ENCODE measurements at places on chromosomes 1 and 21.

GRCh38 chr1:224558904-224559303, 57.2 kb upstream of the CNIH3 start:
- peak; percentile 58 for DNase-seq

- no peak for DNase-seq
Measured at GRCh38 chr1:12158357-12159092, 8.3 kb upstream of the TNFRSF1B start.

- DNase-seq = no peak
Measured at GRCh38 chr1:101191049-101191448, 45.8 kb upstream of the S1PR1 start.

DNA sequence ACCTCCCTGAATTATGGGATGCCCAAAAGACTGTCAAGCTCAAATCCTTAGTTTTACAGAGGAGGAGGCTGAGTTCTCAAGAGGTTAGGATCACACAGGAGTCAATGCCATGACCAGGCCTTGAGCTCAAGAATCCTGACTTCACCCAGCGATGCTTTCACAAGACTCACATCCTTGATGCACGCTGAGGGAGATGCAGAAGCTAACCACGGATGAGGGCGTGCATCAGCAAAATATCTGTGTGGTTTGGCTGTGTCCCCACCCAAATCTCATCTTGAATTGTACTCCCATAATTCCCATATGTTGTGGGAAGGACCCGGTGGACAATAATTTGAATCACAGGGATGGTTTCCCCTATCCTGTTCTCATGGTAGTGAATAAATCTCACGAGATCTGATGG, 133.2 kb downstream of the KCNJ6 start:
- no peak for DNase-seq

- DNase-seq = no peak
Measured at GRCh38 chr1:153619171-153619570, 3.0 kb upstream of the S100A14 start.

GRCh38 chr1:110420874-110421793, 13.6 kb upstream of the LAMTOR5 start:
- no peak for DNase-seq

GRCh38 chr21:41290106-41290799, 26.3 kb upstream of the FAM3B start:
- DNase-seq = no peak

DNA sequence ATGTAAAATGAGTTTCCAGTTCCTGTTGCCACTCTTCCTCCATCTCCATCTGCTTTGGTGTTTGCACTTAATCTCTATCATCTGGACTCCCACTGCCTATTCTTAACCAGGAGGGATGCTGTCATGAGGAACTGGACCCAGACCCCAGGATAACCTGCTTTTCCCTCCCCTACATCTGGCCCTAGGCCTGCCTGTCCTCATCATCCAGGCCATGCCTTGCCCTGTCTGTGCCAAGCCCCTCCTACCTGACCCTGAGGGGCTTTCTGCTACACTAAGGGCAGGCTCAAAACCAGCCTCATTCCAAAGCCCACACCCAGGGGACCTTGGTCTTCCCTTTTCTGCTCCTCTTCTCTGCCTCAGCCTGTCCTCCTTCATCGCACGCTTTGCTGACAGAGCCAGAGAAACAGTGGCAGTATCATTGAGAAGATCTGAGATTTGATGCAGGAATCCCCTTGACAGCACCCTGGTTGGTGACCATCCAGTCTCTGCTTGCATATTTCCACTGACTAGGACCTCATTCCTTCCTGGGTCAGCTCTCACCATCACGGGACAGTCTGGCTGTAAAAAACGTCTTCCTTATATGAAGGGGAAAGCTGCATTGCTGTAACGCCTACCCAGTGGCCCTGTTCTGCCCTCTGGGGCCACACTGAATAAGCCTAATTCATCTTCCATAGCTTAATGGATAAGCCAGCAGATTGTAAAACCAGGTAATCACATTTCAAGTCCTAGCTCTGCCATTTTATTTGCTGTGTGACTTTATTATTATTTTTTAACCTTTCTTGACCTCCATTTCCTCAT, 38.8 kb downstream of the PLXNA2 start:
- DNase-seq = no peak

DNA sequence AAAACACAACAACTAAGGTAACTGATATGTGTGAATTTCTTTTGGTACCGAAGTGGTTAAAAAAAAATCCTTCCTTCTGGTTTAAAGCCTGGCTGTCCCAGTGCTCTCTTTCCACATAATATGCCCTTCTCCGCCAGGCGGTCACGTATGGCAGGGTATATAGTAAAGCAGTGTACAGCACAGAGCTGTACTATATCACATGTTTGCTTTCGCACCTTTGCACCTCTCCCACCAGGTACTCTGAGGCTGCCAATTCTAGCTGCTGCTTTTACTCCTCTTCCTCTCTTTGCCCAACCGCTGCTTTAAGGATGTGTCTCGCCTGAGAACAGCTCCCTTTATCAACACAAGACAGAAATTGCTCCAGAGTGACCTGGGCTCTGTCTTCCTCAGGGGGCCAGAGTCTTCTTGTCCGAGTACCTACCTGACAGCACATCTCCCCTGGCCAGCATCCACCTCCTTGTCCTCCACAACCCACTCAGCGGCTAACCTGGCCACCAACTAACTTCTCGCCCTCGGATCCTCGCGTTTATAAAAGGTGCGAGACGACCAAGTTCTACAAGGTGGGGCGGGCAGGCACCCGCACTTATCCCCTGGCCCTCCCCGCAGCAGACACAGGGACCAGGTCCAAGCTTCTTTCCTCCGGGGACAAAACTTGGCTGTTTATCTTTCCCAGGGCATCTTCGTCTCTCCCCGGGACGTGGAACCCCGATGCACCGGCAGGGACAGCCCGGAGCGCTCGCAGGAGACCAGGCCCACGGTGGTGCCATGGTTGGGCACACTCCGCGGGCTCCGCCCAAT, 1.6 kb downstream of the COLGALT2 start:
- no peak for DNase-seq

DNA sequence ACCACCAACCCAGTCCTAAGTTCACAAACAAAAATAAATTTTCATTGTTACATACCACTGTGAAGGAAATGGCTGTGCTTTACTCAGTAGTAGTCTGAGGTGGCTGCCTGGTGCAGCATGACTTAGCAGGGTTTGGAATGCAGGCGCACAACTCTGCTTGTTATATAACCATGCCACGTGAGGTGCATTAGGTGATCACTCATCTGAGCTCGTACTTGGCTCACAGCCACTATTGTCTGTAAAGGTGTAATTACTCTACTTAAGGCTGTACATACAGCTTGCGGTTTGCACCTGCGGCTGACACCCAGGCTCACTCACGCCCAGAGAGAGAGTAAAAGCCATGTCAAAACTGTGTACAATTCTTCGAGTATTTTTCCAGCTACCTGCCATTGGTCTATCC, 599.4 kb downstream of the LTN1 start:
- DNase-seq = peak; percentile 90

DNA sequence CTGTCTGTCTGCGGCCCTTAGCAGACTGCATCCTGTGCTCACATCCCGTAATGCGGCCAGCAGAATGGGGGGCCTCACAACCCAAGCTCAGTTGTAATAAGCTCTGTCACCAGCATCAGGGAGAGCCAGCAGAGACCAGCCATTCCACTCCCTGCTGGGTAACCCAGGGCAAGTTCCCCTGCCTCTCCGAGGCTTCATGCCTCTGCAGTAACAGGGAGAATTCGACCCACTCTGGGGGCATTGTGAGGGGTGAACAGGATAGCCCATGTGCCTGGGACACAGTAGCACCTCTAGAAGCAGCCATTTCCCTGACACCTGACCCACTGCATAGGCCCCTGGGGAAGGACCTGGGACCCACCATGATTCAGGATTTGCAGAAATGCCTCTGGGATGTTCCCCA, 461.2 kb downstream of the MATN1 start:
- DNase-seq = no peak

DNA sequence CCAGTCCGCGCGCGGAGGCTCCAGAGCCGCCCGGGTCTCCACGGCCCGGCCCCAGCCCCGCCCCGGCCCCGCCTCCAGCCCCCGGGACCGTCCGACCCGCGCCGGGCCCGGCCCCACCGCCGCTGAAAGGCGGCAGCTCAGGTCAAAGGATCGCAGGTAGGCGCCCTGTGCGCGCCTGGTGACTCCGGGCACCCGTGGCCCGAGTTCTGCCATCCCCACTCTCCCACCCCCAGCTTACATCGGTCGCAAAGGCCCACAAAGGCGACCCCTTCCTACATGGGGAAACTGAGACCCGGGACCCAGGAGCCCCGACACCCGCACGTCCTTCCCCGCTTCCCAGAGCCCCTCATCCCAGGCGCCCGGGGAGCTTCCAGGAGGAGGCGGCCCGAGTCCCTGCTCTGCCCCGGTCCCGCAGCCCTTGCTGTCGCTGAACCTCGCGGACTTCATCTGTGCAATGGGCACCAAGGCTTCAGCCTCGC, at the start of gene TMEM200B:
TSS of gene TMEM200B (minus strand) at position 17 of the 479 bp plus-strand sequence. CDS start 2,075 bp downstream, outside the sequence.
- no peak for DNase-seq

- no peak for DNase-seq
Measured at GRCh38 chr1:177645491-177646190, 324.2 kb downstream of the SEC16B start.

DNA sequence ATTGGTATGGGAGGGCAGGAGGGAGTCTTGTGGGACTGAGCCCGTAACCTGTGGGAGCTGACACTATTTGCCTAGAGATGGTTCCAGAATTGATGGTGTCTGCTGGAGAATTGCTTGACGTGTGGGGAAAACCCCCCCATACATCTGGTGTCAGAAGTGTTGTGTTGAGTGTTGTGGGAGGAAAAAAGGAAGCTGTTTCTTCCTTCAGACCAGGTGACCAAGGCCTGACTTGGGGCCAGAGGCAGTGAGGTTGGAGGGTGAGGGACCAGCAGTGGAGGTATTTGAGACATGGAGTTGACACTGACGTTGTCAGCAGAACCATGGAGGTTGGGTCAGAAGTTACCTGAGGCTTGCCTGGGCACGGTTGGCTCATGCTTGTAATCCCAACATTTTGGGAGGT, 8.3 kb downstream of the SHISAL2A start:
- no peak for DNase-seq

DNA sequence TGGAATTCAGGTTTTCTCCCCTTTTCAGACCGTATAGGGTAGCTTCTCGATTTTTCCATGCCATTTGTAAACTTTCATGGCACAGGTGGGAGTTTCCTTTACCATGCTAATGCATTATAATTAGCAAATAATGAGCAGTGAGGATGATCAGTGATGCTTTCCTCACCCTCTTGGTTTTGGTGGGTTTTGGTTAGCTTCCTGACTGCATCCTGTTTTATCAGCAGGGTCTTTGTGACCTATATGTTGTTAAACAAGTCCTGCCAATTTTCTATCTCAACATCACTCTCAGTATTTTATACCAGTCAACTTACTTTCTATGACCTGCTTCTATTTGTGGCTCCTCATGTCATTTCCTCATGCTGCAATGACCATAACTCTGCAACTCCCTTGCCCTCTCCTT, 1345.1 kb downstream of the NCAM2 start:
- DNase-seq = no peak

DNA sequence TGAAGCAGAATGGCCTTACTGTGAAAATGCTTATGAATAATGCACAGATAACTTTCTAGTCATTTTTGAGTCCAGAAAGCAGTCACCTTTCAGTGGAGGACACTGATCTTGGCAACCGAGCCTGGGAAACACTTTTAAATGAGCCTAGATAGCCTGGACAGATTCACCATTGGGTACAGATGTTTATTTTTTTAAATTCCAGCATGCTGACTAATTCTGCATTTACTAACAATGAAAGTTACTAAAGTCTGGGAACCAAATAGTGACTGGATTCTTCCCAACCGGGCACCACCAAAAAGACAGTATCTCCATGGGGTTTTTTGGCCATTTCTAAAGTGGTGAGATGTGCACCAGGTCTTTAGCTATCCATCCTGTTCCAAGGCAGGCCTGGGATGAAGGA, 3.3 kb upstream of the FMOD start:
- no peak for DNase-seq

DNA sequence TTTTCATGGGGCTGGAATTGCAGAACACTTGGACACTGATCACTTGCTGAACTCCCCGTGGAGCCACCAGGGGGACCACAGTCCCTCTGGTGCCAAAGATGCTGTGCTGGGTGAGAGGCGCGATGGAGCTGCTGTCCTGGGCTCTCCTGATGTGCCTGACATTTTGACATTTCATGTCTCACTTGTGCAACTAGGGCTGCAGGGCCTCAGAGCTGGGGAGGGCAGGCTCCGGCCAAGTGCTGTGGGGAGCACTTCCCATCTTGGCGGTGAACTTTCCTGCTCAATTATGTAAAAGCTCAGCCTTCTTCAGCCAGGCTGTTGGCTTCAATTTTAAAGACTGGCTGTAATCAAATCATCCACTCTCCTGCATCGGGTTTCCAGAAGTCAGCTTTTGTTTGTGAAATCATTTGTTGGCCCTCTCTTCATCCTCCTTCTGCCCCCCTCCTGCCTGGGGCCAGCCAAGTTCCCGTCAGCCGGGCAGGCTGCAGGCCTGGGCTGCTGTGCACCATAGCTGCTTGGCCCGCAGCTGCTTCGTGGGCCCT, 36.8 kb downstream of the KCNAB2 start:
- DNase-seq = no peak

GRCh38 chr1:19013826-19014548, 57.5 kb upstream of the IFFO2 start:
- no peak for DNase-seq

DNA sequence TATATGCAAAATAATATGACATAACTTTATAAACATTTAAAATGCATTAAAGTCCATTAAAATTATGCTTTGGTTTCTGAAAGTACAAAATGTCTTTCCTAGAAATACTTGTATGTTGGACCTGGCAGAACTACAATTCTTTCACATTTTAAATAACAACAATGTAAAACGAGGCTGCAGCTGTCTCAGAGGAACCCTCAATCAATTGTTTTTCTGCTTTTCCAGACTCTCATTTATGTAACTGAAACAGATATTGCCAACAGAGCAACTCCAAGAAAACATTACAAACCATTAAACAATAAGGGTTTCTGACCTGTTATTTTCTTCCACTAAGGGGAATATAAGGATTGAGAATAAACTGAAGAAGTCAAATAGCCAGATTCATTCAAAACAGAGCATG, 1193.4 kb downstream of the NCAM2 start:
- no peak for DNase-seq

- peak; percentile 17 for DNase-seq
Measured at GRCh38 chr1:240906477-240906876, 294.5 kb upstream of the GREM2 start.

DNA sequence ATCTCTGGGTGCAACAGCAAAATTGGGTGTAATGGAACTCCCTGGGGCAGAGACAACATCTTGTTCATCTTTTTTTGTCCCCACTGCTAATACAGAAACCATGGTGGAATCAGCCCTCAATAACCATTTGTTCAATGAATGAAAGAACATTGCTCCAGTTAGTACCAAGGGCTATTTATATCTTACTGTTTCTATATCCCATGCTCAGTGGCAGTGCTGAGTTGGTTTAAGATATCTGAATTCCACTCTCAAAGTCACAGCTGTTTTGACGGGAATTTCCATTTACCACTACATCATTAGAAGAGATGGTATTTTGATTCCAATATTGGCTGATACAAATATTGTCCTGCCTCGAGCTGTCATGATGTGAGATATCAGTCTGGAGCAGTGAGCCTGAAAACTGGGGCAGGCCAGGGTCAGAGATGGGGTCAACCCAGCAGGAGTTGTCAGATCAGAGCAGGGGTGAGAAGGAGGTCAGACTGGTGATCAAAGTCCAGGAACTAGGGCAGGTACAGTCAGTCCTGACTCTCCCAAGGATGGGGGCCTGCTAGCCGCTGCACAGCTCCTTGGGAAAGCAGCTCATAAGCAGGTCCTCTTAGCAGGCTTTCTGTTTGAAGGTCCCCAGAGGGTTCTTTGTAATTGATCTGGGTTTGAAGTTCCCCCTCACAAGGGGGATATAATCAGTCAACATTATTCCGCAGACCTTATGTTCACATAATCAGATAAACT, 5.8 kb upstream of the PHC2 start:
- DNase-seq = no peak

- DNase-seq = no peak
Measured at GRCh38 chr1:174191349-174191862, 32.1 kb downstream of the RABGAP1L start.
